Stimulated activated CD4-positive, alpha-beta T cell treated with anti-CD3 and anti-CD28 coated beads, Interleukin-15, amount 100 ng/mL, for 1 hour (primary cell): ENCODE measurements at places on chromosomes 2 and 18.

DNA sequence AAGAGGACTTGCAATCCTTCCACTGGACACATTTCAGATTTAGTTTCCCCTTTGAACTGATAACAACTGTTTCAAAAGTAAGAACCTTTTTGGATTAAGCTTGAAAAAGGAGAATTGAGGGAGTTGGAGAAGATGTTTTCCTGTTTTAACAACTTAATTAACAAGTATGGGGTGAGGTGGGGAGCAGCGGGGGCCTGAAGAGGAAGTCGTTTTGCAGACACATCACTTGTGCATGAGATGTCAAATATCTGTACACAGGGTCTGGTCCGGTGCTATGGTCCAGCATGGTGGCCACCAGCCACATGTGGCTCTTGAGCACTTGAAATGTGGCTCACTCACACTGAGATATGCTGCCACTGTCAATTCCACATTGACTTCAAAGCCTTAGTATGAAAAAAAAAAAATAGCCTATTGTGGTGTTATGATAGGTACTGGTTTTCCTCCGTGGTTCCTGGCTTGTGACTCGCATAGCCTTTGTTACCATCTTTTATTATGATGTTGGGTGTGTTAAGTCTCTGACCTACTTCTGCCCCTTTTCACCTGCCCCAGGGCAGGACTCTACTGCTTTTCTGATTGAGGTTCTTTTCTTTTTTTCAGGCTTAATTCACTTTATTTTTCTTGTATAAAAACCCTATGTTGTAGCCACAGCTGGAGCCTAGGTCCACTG is 205.5 kb downstream of the BCL2 start:
- no peak for DNase-seq

DNA sequence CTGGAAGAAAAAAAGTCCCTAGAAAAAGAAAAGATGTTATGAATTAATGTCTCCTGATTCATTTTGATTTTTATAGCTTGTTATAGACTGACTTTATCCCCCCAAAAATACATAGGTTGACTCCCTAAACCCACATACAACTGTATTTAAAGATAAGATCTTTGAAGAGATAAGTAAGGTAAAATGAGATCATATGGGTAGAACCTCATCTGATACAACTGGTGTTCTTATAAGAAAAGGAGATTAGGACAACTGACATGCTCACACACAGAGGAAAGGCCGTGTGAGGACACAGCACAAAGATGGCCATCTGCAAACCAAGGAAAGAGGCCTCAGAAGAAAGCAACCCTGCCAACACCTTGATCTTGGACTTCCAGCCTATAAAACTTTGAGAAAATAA is 117.5 kb downstream of the CD226 start:
- DNase-seq = no peak

GRCh38 chr18:79260510-79260909 is 135.2 kb upstream of the NFATC1 start:
- no peak for DNase-seq

DNA sequence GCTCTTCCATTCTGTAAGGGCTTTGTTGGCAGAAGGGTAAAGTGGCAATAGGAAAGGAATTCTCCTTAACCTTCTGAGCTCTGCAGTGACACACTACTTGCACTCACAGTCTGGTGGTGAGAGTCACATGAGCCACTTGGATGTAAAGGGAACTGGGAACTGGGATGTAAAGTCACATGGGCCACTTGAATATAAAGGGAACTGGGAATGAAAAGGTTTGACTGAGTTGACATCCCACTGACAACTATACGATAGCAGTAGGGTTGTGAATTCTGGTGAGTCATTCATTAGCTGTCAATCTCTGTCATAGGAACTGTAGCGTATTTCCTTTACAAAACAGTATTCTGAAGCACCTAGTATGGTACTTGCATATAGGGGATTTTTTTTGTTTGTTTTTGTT is 5.5 kb downstream of the RPE start:
- no peak for DNase-seq

GRCh38 chr2:121175326-121175725 is 109.7 kb downstream of the TFCP2L1 start:
- DNase-seq = no peak

- DNase-seq = no peak
These were observed 105.4 kb downstream of the INHBB start for GRCh38 chr2:120451334-120451733.

DNA sequence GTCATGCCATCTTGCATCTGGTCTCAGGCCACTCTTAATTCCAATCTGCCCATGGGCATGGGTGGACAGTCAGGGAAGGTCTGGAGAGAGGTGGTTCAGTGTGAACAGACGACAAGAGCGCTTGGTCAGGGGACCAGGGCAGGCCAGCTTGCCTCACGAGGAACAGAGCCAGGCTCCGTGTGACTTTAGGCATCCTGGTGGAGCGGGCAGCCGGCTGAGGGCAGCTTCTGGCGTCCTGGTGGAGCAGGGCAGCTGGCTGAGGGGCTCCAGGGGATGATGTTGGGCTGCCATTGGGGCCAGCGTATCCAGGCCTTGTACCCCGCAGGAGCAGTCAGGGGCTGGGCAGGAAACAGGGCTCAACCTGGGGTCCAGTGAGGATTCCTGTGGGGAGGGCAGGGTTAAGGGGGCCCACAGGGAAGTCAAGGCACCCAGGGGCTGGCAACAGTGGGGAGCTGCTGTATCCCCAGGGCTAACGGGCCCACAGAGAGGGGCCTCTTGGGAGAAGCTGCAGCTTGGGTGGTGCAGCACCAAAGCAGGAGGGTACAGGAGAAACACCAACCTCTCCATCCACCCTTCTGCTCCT is 197.9 kb upstream of the TWIST2 start:
- DNase-seq = no peak

DNA sequence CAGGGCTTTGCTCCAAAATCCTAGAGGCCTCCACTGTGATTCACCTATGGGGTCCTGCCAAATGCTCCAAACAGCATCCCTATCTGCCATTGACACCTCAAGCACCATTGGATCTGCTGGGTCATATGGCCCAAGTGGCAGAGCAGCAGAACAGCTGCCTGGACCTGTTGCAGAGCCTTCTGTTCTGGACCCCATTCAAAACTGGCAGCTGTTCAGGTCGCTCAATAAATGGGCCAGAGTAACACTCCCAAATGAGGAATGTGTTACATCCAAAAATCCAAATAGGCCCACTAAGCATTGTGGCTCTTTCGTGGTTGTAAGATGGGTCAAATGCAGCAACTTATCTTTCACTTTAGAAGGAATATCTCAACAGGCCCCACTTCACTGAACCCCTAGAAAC is 783.6 kb downstream of the DCDC2C start:
- DNase-seq = no peak

- no peak for DNase-seq
These were observed at the start of gene ARHGAP25 for GRCh38 chr2:68734688-68735525. Gene ARHGAP25 (plus strand): TSS chr2:68734811. CDS start chr2:68735200, 389 bp downstream.

GRCh38 chr2:12982149-12982584 is 265.4 kb downstream of the TRIB2 start:
- DNase-seq = no peak

DNA sequence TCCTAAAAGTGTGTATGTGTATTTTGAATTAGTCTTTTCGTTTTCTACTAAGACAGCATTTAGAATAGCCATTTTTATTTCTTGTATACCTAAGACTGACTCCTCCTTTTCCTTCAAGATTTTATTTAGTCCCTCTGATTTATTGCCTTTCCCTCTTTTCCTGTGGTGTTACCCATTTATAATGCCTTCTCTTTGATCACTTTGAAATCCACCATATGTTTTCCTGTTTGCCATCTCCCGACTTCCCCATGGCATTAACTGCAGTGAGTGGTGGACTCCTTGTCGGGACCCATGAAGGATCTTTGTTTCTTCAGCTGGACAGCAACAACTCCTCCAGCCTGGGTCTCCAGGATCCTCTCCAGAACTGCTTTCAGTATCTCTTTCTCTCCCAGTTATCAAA is 160.7 kb downstream of the CSRNP3 start:
- no peak for DNase-seq

DNA sequence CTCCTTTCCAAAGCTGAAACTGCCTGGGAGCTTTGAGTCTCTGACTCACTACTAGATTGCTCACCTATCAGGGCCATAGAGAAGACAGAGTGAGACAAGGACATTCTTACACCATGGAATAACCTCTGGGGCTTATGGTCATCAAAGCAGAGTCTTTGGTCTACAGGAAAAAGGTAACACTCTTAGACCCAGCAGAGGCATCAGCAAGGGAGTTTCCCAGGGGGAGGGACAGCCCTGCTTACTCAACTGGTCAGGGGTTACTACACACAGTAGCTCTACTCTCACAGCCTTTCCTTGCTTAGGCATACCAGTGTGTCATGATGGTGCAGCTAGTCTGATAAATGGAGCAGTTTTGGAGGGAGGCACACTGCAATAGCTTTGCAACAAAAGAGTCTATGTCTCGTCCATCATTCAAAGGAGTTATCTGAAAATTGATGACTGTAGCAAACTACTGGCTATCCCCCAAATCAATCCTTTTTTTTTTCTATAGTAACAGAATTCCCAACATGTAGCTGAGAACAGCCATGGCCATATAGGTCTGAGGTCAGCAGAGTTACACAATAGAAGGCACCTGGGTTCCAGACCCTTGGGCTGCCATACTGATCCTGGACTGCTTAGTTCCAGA is 22.4 kb upstream of the CD28 start:
- no peak for DNase-seq

GRCh38 chr2:65790676-65790935 is 358.2 kb upstream of the SPRED2 start:
- no peak for DNase-seq

GRCh38 chr2:237254369-237254861 is 159.5 kb downstream of the COL6A3 start:
- no peak for DNase-seq

- DNase-seq = no peak
These were observed 8.7 kb downstream of the CAPN13 start for GRCh38 chr2:30798536-30798991.

GRCh38 chr2:58930537-58930936 is 689.4 kb upstream of the FANCL start:
- no peak for DNase-seq

DNA sequence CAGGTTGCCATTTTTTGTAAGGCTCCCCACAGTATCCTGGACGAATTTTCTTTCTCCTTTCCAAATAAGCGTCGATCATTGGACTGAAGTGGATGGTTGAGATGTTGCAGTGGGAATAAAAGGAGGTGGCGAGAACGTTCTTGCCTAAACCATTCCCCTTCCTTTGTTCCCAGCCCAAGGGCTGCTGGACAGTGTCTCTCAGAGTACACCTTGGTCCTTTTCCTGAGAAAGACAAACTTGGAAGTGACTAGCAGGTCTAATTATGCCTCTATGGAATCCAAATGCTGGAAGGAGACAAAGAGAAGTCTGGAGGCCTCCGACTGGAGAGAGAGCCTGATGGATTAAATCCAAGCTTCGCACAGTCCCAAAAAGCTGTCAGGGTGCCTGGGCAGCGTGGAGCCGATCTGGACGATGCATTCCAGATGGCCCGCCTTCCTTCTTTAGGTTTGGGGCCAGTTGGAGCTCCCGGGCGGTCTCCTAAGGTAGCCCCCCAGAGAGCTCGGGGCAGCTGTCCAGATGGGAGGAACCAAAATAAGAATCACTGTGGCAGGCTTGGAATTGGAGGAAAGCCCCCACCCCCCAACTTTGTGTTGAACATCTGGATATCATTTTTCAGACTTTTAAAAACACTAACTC is 186.8 kb downstream of the TMEM247 start:
- no peak for DNase-seq

- no peak for DNase-seq
These were observed 353.6 kb downstream of the ARHGAP15 start for GRCh38 chr2:143482771-143483170.

- no peak for DNase-seq
These were observed 306.5 kb upstream of the TNP1 start for GRCh38 chr2:217166241-217166850.

DNA sequence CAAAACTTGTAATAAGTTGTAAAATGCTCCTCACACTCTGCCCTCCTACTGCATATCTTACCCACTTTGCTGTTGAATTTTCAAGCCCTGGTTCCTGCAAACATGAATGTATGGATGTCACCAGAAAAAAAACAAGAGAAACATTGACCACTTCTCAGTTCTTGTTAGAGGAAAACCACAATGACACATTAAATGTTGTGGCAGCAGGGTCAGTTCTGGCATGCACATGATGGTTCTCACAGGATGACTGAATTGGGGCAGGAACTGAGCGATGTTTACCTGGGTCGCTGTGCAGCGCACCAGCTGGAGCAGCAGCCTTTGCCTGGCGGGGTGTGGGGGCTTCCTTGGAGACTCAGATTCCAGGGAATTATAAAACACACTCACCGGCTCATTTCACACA is 14.0 kb upstream of the PRKCE start:
- DNase-seq = no peak

GRCh38 chr2:149278872-149279264 is 51.5 kb upstream of the LYPD6 start:
- no peak for DNase-seq

- DNase-seq = no peak
These were observed 16.7 kb downstream of the TSN start for GRCh38 chr2:121771976-121772742.

GRCh38 chr18:6920099-6920955 is 190.8 kb downstream of the ARHGAP28 start:
- DNase-seq = no peak

DNA sequence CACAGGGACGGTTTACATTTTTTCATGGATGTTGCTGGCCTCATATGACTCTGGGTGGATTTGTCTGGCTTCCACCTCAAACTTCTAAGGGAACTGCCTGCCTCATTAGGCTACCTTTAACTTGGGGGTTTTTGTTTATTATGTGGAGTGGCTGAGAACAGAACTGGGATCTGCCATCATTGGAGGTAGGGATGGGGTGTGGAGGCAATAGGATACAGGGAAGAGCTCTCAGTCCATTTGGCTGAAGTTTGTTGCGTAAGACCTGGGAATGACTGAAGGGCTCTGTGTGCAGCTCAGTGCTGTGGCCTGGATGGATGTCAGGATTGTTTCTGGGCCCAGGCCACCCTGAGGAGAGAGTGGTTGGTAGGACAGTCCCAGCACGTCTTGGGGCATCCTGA is 31.2 kb downstream of the ASB1 start:
- DNase-seq = no peak

- no peak for DNase-seq
These were observed 71.9 kb downstream of the TEX51 start for GRCh38 chr2:126970583-126970982.

GRCh38 chr2:55010149-55010591 is 40.1 kb downstream of the RTN4 start:
- no peak for DNase-seq

- no peak for DNase-seq
These were observed 40.5 kb downstream of the COLEC12 start for GRCh38 chr18:459814-460593.
